Activated T-cell treated with anti-CD3 and anti-CD28 coated beads for 48 hours (primary cell): ENCODE measurements at places on chromosomes 6 and 20.

- no peak for DNase-seq
Observed at GRCh38 chr6:128513878-128514277, 6.5 kb downstream of the PTPRK start.

- DNase-seq: no peak
Observed at GRCh38 chr20:37969949-37970855, 63.1 kb downstream of the TTI1 start.

DNA sequence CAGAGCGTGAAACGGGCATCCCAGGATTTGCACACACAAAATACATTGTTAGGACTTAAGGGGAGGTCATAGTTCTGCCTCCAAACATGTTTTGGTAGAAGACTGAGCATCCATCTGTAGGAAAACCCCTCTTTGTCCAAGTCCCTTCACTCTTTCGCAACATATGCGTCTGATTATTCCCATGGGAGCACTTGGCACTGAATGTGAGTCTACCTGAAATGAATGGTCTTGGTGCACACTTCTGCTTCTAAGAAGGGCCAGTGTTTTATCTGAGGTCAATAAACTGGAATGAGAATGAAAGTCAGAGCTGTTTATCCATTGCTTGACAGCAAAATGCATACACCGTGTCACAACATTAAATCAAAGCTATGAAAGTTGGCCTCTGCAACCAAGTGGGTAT is 33.0 kb downstream of the GJA10 start:
- no peak for DNase-seq

- no peak for DNase-seq
Observed at GRCh38 chr6:100078509-100078908, 84.5 kb upstream of the MCHR2 start.

- DNase-seq: no peak
Observed at GRCh38 chr20:23267909-23268308, 82.7 kb upstream of the NXT1 start.

DNA sequence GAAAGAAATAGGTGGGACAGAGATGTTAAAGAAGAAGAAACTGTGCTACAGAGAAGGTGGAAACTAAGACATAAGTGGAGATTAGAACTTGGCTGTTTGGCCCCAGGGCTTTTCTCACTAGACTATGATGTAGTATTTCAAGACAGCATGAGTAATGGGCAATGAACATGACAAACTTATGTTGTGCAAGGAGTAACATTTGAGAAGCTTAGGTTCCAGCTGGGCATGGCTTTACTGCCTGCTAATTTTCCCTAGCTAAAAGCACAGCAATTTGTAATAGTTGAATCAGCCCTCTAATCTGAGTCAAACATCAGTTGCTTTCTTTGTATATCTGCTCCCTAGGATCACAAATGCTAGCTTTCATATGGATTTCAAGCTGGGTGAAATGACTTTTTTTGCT is 294.3 kb upstream of the BMP2 start:
- no peak for DNase-seq

DNA sequence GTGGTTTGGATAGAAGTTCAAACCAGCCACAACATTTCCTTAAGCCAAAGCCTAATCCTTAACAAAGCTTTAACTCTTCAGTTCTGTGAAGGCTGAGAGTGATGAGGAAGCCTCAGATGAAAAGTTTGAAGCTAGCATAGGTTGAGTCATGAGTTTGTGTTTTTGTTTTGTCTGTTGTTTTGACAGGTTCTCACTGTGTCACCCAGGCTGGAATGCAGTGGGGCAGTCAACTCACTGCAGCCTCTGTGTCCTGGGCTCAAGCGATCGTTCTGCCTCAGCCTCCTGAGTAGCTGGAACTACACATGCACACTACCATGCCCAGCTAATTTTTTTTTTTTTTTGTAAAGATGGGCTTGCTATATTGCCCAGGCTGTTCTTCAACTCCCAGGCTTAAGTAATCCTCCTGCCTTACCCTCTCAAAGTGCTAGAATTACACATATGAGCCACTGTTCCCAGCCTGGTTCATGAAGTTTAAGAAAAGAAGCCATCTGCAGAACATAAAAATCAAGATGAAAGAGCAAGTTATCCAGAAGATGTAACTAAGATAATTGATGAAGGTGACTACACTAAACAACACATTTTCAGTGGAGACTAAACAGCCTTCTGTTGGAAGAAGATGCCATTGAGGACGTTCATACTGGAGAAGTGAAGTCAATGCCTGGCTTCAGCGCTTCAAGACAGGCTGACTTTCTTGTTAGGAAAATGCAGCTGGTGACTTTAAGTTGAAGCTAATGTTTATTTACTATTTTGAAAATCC is 96.2 kb downstream of the SMAP1 start:
- DNase-seq: no peak

DNA sequence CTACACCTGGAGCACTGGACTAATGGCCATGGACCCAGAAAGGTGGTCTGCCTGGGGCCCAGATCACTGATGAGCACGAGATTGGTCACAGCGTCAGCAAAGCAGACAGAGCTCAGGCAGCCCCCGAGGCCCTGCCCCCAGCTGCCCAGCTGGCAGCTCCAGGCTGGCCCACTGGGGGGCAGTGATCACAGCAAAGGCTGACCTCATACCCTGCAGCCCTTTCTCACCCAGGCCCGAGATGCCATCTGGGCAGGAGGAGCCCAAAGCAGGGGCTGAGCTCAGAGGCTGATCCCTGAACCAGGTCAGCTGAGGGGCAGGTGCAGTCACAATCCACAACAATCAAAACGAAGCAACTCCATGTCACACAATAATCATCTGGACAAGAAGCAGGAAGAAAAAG is 4.1 kb downstream of the MAP1LC3A start:
- DNase-seq: no peak

DNA sequence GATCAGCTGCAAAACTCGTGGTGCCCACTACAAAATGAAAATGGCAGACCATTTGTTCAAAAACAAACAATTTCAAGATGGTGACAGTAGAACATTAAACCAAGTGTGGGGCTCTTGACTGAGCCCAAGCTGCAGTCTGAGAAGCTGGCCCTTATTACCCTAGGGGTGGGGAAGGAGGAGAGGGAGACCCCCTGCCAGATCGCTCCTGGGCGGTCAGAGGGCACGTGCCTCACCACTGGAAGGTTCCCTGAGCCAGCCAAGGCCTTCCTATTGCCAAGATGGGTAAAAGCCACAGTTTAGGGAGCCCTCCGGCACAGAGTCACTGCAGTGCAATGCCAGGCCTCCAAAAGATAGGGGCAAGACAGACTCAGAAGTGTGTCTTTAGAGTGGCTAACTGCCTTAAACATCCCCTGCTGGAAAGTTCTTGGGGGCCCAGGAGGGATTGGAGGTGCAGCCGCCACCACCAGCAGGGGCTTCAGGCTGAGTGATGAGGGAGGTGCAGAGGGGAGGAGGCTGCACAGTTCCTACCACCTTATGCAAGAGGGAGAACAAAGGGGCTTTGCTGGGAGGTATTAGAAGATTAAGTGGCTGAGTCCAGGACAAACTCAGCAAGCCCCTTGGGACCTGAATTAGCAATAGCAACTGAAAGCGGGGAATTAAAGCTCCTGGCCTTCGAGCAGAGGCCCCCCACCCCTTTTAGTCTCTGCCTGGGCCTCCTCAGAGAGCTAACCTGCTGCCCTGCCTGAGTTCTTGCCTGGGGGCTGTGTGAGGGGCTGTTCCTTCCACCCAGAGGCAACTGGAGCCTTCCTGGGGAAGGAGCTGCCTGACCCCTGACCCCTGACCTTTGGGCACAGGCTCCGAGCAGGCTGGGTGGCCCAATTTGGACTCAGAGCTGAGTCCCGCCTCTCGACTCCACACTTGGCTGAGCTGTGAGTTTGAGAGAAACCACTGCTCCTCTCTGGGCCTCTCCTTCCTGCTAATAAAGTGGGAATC is 88.4 kb downstream of the VEGFA start:
- DNase-seq: no peak

DNA sequence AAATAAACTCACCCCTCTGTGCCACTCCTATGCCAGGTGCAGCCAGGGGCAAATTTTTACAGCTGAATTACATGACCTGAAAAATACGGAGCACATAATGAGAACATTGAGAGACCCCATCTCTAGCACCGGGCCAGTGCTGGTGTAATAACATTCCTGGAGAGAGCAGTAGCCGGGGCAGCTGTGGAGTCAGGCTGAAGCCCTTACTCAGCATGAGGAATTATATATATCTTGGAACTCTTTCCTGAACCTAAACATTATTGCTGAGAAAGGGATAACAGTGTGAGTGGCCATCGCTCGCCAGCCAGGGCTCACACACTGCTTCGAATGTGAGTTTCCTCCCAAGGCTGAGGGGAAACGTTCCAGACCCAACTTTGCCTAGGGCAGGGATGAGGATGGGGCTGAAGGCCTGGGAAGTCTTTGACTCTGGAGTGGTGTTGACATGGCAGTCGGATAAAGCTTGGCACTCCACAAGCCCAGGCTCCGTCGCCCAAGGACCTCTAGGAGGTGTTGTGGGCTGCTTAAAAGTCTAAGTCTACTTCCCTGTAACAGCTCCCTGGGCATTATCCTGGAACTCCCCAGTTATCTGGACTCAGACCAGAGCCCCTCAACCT is 269.8 kb downstream of the CDC5L start:
- DNase-seq: no peak

DNA sequence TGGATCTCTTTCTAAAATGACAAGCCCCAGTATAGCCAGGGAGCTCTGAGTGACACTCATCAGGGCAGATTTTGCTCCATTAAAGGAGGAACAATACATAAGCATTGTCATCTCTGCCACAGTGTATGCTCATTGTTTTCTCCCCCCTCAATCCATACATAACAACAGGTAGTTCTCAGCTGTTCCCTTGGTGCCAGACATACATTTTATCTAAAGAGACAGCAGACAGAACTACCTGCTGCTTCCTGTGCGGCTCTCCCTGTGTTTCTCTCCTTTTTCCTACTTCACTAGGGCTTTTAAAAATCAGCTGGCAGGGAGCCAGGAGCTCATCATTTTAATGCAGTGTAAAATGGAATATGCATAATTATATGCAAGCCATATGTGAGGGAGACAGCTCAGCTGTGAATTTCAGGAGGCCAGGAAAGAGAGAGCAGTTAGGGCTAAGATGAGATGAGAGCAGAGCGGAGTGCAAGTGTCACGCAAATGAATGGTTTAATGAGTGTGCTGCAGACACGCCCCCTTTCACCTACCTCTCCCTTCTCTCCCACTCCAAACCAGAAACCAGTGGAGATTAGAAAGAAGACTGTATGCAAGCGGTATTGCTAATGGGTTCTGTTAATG is 96.0 kb downstream of the SOBP start:
- no peak for DNase-seq

DNA sequence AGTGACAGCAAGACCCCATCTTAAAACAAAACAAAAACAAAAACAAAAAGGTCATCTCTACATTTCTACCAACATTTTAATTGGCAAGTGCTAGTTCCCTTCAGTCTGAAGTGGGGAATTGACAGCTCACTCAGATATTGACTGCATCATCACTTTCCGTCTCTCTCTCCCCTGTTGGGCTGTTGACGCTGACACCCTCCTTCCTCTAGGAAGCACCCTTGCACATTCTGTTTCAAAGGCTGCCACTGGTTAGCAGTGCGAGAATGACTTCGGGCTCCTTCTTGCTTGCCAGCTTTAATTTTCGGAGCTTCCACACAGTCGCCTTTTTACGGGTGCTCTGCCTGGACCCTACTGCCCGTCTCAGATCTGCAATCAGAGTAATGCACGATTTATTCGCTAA is 96.6 kb upstream of the INSM1 start:
- DNase-seq: no peak

DNA sequence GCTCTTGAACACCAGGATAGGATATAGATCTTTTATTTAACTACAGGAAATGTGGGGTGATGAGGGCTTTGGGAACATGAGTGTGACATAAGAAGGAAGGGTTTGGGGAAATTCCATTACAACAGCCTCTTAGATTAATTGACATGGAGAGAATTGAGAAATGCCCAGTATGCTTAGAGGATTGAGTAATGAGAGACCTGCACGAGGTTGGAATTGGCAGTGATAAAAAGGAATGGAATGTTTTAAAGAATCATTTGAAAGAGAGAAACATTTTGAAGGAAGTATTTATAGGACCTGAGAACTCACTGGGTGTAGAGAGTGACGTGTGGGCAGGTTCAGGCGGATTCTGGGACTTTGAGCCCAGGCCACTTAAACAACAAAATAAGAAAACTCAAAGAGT is 227.0 kb downstream of the BMP2 start:
- DNase-seq: no peak
